Germinal center (tissue), 1 donor: ENCODE measurements at places on chromosomes 7 and 10.

DNA sequence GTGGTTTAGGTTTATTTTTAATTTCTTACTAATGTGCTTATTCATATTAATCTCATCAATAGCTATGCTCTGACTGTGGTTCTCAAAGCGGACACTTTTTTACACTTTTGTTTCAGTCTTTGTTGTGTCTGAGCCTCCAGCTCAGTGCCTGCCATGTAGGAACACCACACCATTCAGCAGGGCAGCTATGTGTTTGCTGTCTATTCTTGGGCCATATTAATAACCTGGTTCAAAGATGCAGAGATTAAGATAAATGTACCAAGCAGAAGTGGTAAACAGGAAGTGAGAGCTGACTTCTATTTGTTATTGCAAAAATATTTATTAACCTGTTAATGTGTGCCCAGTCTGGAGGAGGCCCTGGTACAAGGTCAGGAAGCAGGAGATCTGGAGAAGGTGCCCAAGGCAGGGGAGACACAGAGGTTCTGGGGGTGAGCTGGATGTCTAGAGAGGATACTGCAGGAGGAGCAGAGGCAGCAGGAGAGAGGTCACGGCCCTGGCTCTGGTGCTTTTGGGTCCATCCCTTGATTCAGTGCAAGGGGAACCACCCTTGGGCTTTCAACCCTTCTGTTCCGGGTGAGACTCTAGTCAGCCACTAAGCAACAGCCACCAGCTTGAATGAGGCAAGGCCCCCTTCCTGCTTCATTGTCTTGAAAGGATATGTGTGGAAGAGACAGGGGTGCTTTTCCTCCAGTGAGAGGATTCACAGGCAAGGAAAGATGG, 1.9 kb downstream of the TBXAS1 start:
- DNase-seq = no peak

DNA sequence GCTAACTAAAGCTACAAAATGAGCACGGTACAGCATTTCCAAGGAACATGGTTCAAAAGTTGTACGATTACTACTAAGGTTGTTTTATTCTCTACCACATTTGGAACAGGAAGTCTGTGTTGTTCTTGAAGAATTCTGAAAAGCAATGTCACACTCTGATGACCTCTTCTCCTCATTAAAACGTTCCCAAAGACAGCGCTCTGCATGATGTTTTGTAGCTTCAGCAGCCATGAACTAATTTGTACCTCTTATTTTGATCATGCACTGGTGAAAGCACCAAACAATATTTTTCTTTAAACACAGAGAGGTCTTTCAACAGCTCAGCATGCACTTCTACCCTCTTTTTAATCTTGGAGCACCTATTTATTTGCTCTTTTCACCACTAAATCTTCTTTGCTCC, 75.0 kb upstream of the TES start:
- DNase-seq = no peak

DNA sequence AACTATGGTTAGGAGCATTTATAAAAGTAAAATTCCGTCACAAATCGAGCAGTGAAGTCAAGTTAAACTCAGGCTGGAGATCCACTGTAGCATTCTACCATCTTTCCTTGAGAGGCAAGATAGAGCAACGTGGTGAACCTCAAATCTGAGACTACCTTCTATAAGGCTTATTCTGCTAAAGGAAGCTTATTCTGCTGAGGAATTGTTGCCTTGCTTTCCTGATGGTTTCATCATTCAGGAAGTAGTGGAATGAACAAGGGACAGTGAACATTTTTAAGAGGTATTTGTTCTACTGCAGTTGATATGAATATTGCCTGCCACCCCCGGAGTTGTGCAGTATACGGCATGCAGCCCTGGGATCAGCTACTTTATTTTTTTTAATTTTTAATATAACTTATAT, 170.8 kb downstream of the VPS50 start:
- DNase-seq = no peak

- no peak for DNase-seq
These were observed 8.3 kb upstream of the FAM133B start for GRCh38 chr7:92598310-92598981.

DNA sequence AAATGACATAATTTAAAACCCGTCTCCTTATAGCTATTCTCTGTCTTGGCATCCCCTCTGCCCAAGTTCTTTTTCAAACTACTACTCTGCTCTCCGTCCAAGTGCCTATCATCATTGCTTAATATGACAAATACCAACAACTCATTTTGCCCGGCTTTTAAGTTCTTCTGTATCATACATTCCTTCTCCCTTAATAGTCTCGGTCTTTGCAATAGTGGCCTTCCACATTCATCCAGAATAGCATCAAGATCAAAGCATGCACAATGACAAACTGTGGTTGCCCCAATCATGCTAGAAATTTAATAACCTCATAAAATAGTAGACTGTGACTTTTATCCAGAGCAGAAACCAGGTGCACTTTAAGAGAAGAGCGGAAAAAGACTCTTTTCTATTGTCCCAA, 198.9 kb downstream of the ETV1 start:
- DNase-seq = no peak

GRCh38 chr10:13853854-13854253, 267.1 kb downstream of the PRPF18 start:
- no peak for DNase-seq

DNA sequence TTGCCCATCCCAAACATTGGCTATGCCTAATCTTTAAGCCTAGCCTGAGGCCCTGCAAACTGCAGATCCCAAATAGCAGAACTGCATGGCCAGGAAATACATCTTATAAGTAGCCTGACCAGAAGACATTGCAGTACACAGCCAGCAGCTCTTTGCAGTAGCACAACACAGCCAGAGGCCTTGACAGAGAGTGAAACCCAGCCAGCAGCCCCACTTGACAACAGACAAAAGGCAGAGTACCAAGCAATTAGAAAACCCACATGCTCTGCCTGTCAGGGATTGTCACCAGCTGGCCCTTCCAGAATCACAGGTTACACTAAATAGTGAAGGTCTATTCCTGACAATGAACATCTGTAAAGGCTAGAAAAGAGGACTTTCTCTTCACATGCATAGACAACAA, 242.8 kb upstream of the TMEM72 start:
- no peak for DNase-seq

GRCh38 chr7:140646931-140647647, 6.5 kb upstream of the DENND2A start:
- DNase-seq = peak; percentile 75

DNA sequence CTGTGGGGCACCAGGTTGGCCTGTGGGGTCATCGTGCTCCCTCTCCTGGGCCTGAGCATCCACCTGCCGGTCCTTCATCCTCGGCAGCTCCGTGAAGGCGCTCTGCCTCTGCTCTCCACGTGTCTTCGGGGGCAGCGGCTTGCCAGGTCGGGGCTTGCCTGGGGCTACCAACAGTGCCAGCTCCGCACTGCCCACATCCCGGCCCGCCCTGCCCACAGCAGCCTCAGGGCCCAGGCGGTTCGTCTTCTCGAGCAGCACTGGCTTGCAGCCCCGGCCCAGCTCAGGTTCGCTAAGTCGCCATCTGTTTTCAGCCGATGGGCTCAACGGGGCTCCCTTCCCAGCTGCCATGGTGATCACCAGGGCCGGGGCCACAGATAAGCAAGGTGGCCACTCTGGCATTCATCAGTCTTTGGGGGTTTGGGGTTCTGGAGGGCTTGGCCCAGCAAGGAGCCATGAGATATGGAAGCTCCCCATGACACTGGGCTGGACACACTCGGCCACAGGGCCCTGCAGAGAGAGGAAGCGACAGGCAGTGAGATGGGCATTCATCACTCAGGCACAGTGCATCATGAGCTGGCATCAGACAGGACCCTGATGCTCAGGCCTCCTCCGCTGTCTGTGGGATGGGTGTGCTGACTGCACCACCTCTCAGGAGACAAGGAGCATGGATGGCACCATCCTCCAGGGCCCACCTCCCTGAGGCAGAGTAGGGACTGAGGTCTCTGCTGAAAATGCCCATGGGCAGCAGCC, 15.5 kb downstream of the ZNF488 start:
- DNase-seq = no peak

GRCh38 chr7:132309102-132309805, 267.0 kb downstream of the PLXNA4 start:
- DNase-seq = no peak

GRCh38 chr7:11437994-11438393, 394.0 kb downstream of the THSD7A start:
- DNase-seq = no peak

DNA sequence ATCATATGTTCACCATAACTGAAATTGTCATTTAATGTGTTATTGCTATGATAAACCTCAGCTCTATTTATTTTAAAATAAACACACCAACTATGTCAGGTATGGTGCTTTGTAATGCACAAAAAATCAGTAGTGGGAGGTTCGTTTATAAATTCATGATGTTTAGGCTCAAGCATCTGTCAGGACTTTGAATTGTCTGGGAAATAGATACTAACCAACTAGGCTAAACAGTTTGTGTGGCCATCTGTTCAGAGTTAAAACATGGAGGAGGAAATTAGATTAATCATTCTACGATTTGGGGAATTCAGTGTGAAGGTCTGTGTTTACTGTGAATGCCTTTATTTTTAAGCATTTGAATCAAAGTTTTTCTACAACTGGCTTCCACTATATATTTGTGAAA, 212.6 kb upstream of the FZD8 start:
- no peak for DNase-seq

GRCh38 chr10:110398419-110399105, 93.8 kb upstream of the SMNDC1 start:
- no peak for DNase-seq

DNA sequence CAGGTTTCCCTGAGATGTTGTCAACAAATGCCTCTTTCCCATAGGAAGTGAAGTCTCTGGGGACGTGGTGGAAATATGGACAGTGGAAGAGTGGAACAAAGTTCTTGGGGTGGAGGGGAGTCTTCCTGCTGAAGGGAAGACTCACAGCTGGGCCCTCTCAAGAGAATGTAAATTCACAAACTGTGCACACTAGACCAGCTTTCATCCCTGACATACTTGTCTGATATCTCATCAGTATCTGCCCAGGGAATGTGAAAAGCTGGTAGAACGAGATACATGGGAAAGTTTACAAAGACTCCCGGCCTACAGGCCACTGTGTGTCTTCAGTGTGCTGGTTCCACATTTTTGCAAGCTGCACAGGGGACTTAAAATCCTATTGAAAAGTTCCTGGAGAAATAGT, 16.7 kb upstream of the CCDC3 start:
- no peak for DNase-seq

DNA sequence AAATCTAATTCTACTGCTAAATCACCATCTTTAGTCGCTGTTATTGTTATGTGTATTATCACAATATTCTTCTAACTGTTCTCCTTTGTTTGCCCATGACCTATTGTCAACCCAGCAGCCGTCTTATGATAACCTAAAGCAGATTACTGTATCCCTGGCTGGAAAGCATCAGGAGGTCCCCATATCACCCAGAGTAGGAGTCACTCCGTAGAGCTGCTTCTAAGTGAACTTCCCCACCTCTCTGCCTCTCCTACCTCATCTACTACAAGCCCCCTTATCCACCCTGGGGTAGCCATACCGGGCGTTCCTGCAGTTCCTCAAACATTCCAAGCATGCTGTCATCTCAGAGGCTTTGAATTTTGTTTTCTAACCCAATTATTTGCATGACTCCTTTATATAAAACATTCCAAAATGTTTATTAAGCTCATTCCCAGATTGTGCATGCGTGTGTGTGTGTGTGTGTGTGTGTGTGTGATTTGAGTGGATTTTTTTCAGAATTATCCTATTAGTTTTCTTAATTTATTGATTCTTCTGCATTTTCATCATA, 39.7 kb downstream of the POU6F2 start:
- no peak for DNase-seq

- no peak for DNase-seq
These were observed 87.1 kb downstream of the NRP1 start for GRCh38 chr10:33247221-33247922.

- DNase-seq = no peak
These were observed 431.6 kb upstream of the NFE2L3 start for GRCh38 chr7:25720427-25720826.

DNA sequence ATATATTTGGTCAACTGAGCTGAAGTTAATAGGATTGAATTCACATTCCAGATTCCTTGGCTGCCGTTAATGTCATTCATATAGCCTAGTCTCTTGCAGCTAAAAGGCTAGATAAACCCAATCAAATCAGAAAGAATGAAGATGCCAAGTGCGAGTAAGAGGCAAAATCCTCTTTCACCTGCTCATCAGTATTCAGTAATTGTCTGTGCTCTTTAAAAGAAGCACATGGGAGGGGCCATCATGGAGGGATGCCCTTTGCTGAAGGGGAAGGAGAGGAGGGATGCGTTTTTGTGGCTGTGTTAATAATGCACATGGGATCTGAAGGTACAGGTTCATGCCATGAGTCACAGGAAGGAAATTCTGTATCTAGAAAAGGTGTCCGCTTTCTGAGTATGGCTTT, 232.2 kb downstream of the TMEM178B start:
- no peak for DNase-seq

DNA sequence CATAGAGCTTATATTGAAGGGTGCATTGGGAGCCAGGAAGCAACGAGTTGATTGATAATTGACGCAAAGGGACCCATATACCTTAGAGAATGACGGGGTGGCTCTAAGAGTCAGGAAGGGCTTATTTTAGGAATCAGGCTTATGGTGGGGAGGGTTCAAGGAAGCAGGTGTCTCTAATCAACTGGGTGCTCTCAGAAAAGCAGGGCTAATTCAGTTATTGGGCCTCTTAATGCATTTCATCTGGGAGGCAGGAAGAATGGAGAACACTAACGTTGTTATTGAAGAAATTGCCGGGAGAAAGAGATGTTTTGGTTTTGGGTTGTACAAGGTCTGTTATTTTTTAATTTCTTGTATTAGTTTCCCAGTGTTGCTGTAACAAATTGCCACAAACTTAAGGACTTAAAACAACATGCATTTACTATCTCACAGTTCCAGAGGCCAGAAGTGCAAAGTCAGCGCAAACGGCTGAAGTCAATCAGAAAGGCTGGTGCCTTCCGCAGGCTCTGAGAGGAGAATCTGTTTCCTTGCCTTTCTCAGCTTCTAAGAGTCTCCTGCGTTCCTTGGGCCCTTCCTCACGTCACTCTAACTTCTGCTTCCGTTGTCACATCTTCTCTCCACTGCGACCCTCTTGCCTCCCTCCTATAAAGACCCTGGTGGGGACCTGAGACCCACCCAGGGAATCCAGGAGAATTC, 328.4 kb upstream of the C7orf33 start:
- no peak for DNase-seq

- DNase-seq = peak; percentile 10
These were observed 50.9 kb downstream of the GALNT11 start for GRCh38 chr7:152076324-152076821.

DNA sequence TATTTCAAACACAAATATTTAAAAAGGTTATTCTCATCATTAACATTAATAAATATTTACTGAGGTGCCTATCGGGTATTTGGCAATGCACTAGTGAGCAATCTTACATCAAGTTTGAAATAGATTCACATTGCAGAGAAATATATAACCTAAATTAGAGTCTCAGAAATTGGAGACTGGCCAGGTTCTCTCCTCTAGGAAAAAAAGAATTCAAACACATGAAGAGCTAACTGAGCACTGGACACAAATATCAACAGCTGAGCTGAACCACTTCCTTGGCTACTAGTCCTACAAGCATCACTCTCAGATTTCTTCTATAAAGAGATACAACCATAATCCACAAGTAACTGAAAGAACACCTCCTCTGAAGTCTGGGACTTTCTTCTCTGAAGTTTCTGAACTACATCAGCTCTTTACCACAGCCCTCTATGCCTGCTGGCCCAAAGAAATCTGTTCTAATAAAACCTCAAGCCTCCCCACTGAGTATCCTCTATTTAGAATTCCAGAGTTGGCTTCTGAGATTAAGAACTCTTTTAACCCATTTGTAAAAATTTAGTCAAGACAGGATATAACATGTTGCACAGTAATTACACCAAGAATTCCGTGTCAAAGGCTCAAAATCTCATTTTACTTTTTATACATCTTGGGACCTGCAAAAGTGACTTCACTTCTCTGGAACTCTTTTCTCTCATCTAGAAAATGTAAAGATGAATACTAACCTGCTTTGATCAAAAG, 45.2 kb downstream of the MTERF1 start:
- DNase-seq = no peak
